ENCODE measurements at places on chromosomes 1 and 21.
A peak's percentile ranks its signal among the peaks of the same experiment; 100 is the strongest.

- no peak for DNase-seq
Measured at GRCh38 chr1:89767618-89768017, 53.2 kb upstream of the LRRC8D start.

DNA sequence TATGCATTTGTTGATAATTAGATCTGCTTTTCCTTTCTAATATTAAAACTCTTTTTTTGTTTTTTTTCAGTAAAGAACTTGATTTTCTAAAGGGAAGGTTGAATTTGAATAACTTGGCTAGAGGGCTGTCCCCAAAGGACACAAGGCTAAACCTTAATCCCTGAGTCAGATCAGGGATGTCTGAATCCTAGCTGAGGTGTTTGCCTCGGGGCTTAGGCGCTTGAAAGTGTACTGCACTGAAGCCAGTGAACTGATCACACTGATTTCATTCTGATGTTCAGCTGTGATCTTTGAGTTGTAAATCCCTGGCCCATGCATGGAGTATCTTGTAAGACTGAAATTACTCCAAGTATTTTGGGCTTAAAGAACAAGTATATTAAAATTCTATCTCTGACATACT lies 42.8 kb downstream of the MTR start:
- DNase-seq = no peak

DNA sequence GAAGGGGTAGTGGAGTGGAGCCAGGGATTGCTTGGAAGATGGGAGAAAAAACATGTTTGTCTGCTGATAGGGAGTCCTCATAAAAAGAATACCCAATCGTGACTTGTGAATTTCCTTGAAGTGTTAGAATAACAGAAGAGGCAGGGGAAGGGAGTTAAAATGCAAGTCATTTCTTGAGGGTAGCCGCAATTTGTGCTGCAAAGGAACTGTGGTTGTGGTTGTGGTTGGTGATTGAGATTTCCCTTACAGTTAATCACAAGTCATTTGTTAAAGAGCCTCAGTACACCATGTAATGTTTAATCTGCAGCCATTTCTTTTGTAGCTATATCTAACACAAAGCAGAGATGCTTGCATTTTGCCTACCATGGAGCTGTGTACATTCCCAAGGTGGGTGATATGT lies 38.5 kb upstream of the EGLN1 start:
- peak; percentile 7 for DNase-seq

- peak; percentile 9 for DNase-seq
Measured at GRCh38 chr1:150268340-150268704, 494 bp downstream of the APH1A start.

DNA sequence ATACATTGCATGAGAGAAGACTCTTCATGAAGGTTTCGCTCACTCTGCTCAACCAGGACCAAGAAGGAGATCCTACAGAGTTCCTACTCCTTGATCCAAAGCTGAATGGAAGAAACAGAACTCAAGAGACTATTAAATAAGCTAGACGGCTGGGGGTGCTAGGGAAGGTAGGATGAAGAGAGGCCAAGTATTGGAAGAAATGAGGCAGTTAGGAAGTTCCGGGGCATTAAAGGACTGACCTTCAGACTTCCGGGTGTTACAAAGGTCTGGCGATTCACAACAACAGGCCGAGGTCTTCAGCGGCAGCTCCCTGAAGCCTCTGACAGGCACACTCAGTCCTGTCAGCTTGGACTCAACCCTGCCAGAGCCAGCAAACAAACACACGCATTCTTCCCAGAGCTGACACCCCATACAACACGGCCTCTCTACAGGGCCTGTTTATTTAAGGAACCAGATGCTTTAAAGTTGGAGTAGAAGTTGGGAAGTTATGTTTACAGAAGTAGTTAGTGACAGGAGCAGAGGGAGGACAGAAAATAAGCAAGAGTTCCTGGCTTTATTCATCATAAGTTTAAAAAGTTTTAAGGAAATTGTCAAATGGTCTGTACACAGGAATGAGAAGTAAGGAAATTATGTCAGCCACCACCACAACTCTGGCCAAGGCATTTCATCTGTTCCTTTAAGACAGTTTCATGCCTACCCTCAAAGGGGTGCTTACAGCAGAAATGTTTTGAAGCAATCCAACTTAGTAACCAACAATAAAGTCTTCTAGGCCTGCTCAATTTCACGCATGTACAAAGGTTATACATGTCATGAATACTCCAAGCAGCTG lies 4.7 kb downstream of the SORT1 start:
- no peak for DNase-seq

GRCh38 chr21:14646893-14647292 lies 100.8 kb upstream of the SAMSN1 start:
- DNase-seq = no peak

- DNase-seq = no peak
Measured at GRCh38 chr1:48532976-48533375, 61.0 kb upstream of the SPATA6 start.

DNA sequence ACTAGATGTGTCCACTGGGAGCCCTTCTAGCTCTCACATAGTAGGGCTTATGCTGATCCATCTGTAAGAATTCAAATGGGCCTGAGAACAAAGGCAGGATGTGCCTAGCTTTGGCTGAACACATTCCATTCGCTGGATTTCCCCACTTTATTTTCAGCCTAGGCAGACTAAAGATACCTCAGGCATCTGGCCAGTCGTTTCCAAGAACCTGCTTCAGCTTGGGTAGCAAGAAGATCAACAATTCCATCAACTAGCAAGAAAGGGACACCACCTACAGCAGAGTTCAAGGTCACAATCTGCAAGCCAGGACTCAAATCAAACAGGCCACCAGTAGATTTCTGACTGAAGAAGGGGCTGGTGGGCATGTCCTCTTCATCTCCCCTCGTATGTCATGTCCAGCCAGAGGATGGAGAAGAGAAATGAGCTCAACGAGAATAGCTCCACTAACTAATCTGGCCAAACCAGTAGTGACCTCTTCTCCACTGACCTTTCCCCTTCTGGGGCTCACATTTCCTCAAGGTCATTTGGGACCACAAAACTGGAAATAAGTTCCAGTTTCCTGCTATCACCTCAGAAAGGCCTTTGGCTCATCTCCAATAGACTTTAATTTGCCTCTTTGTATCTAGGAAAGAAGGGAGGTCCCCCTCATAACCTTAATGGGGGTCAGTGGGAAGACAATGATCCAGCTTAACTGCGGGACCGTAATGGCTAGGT lies 14.2 kb downstream of the TXNIP start:
- DNase-seq = no peak

DNA sequence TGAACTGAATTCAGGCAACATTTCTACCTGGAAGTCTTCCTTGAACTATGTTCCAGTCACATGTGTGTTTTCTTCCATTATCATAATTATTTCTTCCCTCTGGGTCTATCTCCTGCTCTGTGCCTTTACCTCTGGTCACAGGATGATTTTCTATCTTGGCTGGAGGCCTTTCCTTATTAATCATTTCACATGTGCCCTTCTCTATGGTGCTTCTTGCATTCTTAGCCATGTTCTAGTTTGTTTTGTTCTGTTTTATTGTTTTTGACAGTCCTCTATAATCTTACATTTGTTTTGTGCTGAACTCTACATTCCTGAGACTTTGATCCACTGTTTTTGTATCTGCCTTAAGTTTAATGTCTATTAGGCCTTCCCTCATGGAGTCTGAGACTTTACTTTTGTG lies 51.0 kb downstream of the SGIP1 start:
- DNase-seq = no peak

GRCh38 chr1:228999446-229000170 lies 264.3 kb downstream of the RHOU start:
- no peak for DNase-seq

DNA sequence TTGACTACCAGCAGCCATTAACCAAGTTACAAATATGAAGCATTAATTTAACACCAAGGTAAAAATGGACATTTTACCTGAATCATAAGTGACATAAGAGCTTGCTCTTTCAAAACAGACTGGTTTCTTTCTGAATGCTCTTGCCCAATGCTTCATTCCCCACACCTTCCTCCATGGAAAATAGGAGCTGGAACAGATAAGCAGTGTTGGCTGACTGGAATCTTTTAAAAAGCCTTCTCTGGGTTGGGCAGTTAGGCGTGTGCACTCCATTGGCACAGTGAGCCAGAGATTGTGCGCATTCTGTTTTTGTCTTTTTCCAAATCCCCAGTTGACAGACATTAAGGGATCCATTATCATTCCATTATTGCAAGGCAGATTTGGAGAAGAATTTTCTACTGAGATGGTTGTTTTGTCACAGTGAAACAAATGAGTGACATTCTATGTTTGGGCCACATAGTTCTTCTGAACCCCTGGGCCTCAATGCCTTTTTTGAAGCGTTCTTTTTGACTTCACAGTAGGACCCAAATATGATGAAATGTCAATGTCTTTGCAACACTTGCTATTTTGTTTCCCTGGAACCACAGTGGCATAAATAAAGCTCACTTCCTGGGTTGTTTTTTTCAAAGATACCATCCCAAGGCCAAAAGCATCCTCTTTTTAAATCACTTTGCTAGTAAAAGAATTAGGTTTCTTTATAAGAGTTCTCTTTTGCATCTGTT lies 32.3 kb downstream of the LRRC8B start:
- no peak for DNase-seq

DNA sequence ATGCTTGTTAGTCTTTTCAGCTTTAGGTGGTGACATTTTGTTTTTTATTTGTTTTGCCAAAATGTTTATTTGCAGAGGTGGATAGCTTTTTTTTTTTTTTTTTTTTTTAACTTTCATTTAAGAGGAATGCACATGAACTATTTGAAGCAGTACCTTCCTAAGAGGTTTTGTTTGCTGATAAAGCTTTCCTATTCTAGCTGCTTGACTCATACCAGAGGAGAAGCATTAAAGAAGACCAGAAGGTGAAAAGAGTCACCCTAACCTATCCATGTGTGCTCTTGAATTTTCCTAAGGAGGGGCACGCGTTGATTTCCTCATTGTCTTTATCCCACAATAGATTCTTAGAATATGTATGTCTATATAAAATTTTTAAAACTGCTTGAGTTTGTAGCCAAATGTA lies 57.7 kb downstream of the PRDM2 start:
- DNase-seq = no peak
